ENCODE measurements at places on chromosomes 1 and 21.

- no peak for DNase-seq
Measured at GRCh38 chr1:178500936-178501554, 4.3 kb upstream of the CLEC20A start.

GRCh38 chr1:77182083-77182482 lies 37.1 kb downstream of the PIGK start:
- DNase-seq, result no peak

DNA sequence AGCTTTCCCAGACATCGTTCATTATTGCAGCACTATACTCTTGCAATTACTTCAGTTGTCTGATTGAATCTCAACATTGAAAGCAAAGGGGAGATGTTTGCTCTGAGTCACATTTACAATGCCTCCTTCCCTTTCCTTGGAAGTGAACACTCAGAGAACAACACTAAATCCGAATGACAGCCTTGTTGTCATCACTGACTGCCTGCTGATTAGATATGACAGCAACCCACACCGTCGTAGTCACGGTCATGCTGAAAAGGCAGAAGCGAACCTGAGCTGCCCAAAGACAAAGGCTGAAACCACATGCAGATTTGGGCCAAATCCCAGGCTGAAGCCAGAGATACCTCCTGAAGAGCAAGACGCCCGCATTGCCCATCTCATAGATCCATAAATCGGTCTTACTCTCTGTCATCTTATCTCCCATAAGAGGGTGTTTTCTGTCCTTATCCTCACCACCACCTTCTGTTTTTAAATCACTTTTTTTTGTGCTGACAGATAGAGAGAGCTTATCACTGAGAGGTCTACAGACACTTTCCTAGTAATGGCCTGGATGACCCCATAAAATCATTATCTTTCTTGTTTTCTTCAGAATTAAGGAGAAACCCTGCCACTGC lies 47.5 kb downstream of the TMCO4 start:
- DNase-seq, result no peak

DNA sequence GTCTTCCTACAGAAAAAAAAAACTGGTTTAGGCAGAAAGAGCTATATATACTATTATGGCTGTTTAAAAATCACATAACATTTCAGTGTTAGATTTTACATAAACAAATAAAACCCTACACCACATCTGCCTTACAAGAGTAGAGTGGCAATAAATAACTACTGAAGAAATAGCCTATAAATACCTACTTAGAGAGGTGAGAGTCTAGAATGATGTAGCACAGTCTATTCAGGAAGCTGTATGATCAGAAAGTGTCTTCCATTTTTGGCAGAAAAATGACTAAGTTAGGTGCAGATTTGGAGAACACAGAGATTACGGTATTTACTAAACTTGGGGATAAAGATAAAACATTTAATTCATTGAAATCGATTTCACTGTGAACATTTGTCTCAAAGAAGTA lies 75.5 kb downstream of the VAV3 start:
- no peak for DNase-seq

DNA sequence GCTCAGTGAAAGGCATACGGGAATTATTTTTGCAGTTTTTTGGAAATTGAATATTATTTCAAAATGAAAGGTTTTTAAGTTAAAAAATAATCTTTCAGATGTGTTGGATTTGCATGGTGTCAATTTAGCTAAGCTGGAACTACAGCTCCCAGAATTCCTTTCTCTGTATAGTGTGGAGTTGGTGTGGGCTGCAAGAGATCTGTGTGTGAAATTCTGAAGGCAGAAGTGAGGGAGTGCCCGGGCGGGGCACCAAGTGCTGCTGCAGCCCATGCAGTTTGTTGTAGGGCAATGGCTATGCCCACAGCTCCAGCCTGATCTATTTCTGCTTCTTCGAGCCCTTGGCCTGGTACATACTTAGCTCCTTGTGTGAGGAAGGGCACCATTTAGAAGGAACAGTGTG lies 60.5 kb upstream of the CSF1 start:
- DNase-seq, result no peak
